Activated naive CD4-positive, alpha-beta T cell treated with anti-CD3 and anti-CD28 coated beads, Interleukin-2, amount 10 ng/mL, durations not matched to agents 5 hours and 36 hours (primary cell): ENCODE measurements at places on chromosomes 3 and 15. TPM values are rescaled to one million over a fixed set of nuclear protein-coding genes. Genes with fewer than 3 reads are reported as not detected.

CHRM5 gene
- not detected for total RNA-seq

RTF1 gene
- 40.0 TPM for total RNA-seq

ADAMTS7 gene
- total RNA-seq = not detected

COL8A1 gene
- total RNA-seq = 0.22 TPM

LRRC31 gene
- not detected for total RNA-seq

SNUPN gene
- total RNA-seq = 29.5 TPM

MOBP gene
- not detected for total RNA-seq

SLC12A1 gene
- total RNA-seq = not detected
